Activated T-cell treated with anti-CD3 and anti-CD28 coated beads, Interleukin-2, amount 50 U/mL, for 24 hours (primary cell): ENCODE measurements at places on chromosomes 16 and 17.
A peak's percentile ranks its signal among the peaks of the same experiment; 100 is the strongest.

DNA sequence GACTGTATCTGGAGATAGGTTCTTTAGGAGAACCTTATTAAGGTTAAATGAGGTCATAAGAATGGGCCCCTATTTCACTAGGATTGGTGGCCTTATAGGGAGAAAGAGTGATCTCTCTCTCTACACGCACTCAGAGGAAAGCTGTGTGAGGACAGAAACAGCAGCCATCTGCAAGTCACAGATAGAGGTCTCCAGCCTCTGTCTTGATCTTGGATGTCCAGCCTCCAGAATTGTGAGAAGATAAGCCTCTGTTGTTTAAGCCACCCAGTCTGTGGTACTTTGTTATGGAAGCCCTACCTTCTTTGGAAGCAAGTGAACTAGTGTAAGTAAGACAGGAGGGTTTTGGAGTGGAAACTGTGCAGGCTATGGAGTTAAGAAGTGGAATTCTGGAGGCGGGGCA, 93.2 kb downstream of the ELAC2 start:
- H3K36me3 ChIP-seq = no peaks in the 10 kb centered on the region
- DNase-seq = no peak
- no peaks in the 10 kb centered on the region for H3K4me1 ChIP-seq
- no peak overlapping the region for H3K27ac ChIP-seq
- H3K4me3 ChIP-seq = no peak overlapping the region

- H3K36me3 ChIP-seq = no peaks in the 10 kb centered on the region
- peaks cover 93% of the 10 kb centered on the region for H3K4me1 ChIP-seq
- peak overlapping the region; percentile 88 for H3K27ac ChIP-seq
- peak overlapping the region; percentile 14 for H3K4me3 ChIP-seq
- DNase-seq = no peak
Measured at GRCh38 chr17:48441231-48441711, 11.3 kb upstream of the SKAP1 start.

GRCh38 chr16:82945420-82946101, 318.8 kb downstream of the CDH13 start:
- H3K27ac ChIP-seq = no peak overlapping the region
- DNase-seq = no peak
- no peak overlapping the region for H3K4me3 ChIP-seq
- H3K4me1 ChIP-seq = peaks cover 6% of the 10 kb centered on the region
- H3K27me3 ChIP-seq = no peaks in the 10 kb centered on the region

GRCh38 chr17:3639981-3640596, 3.5 kb downstream of the CTNS start:
- H3K4me1 ChIP-seq = peaks cover 58% of the 10 kb centered on the region
- H3K27ac ChIP-seq = peak overlapping the region; percentile 93
- DNase-seq = no peak
- H3K36me3 ChIP-seq = peaks cover 63% of the 10 kb centered on the region

GRCh38 chr16:68401871-68402747, 46.2 kb downstream of the SMPD3 start:
- no peaks in the 10 kb centered on the region for H3K36me3 ChIP-seq
- H3K4me3 ChIP-seq = no peak overlapping the region
- H3K4me1 ChIP-seq = peaks cover 22% of the 10 kb centered on the region
- no peak for DNase-seq

DNA sequence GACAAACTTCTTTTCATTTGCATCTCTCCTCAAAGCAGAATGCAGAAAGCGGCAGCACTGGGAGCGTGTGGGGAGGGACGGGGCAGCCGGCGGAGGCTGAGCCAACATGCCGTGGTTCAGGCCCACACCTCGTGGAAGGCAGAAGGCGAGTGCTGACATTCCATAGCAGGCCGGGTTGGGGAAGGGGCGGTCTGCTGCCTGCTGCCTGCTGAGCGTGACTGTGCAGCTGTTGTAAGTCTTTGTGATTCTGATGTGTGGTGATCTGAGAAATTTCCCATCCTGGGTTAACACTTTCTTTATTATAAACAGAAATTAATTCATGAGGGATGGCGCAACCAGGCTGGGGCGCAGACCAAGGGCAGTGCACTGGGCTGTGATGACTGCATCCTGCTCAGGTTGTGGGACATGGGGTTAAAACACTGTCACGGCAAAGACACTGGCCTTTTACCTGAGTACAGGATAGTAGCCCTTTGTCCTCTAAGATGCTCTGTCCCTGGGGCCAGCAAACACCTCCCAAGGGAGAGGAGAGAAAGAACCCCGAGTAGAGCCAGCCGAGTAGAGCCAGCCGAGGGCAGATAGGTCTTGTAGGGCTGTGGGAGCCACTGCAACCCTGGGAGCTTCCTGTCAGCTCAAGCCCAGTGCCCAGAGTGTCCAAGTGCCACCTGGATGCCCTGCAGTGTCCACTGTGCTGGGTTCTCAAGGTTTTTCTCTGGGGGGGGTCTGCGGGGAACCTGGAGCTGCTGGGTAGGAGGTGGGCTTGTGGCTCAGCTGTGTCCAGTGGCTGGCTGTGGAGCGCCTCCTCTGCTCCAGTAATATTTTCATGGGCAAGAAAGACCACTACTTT, 8.8 kb upstream of the DNASE1 start:
- peak; percentile 24 for DNase-seq
- H3K4me3 ChIP-seq = no peak overlapping the region
- H3K27ac ChIP-seq = no peak overlapping the region
- no peaks in the 10 kb centered on the region for H3K4me1 ChIP-seq

DNA sequence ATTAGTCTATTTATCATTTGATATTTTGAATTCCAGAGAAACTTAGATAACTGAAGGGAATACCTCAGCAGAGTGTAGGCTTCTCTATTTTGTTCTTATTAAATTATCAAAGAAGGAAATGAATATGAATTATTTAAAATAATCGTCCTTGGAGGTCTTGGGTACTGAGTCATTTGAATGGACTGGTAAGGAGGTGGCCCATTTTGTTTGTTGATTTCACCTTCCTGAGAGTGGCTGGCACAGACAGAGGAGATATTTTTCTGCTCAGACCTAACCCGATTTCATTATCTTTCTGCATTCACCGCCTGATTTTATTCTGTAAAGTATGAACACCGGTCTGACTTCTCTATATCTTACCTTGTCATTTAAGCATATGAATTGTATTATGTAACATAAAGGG, 88.0 kb downstream of the USP22 start:
- peaks cover 21% of the 10 kb centered on the region for H3K27me3 ChIP-seq
- DNase-seq = no peak
- no peak overlapping the region for H3K27ac ChIP-seq
- no peaks in the 10 kb centered on the region for H3K36me3 ChIP-seq
- no peaks in the 10 kb centered on the region for H3K4me1 ChIP-seq

DNA sequence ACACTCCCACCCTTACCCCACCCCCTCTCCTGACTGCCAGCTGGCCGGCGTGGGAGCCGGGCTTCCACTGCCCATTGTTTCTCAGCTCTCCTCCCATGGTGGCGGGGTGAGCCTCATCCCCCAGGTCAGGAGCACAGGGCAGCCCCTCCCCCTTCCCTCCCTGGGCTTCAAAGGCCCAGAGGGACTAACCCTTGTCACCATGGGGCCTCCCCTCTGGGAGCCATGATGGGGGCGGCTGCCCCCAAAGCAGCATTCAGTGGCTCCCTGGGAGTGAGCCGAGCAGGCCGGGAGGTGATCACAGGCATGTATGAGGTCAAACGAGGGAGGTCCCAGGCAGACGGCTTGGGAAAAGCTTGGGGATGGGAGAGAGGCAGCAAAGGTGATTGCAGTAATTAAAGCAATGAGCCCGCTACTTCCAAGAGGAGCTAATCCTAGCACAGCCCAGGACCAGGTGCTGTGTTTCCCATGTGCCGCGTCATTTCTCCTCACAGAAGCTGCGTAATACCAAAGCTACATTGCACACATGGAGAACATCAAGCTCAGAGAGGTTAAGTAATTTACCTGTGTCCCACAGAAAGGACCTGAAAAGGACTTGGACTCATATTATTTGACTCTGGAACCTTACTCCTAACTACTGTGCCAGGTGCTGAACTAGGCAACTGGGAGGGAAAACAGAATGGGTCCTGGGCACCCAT, 24.5 kb downstream of the CDK5RAP3 start:
- peaks cover 3% of the 10 kb centered on the region for H3K27me3 ChIP-seq
- H3K36me3 ChIP-seq = no peaks in the 10 kb centered on the region
- H3K4me3 ChIP-seq = no peak overlapping the region
- peaks cover 5% of the 10 kb centered on the region for H3K4me1 ChIP-seq
- DNase-seq = no peak

- H3K36me3 ChIP-seq = peaks cover 91% of the 10 kb centered on the region
- no peak for DNase-seq
- no peak overlapping the region for H3K4me3 ChIP-seq
Measured at GRCh38 chr17:36525113-36525512, 9.6 kb downstream of the MYO19 start.

- peaks cover 16% of the 10 kb centered on the region for H3K4me1 ChIP-seq
- no peak overlapping the region for H3K4me3 ChIP-seq
- H3K36me3 ChIP-seq = no peaks in the 10 kb centered on the region
Measured at GRCh38 chr17:63001689-63002394, 35.8 kb downstream of the TANC2 start.

DNA sequence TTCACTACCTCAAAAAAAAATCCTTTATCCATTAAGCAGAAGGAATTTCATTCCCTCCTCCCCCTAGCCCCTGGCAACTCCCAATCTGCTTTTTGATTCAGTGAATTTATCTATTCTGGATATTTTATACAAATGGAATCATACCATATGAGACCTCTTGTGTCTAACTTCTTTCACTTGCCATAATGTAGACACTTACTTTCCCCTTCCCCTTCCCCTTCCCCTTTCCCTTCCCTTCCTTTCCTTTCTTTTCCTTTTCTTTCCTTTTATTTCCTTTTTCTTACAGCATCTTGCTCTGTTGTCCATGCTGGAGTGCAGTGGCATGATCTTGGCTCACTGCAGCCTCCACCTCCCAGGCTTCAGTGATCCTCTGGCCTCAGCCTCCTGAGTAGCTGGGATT, 50.5 kb downstream of the PSMD12 start:
- H3K27me3 ChIP-seq = peaks cover 2% of the 10 kb centered on the region
- no peak overlapping the region for H3K4me3 ChIP-seq
- no peaks in the 10 kb centered on the region for H3K36me3 ChIP-seq
- no peaks in the 10 kb centered on the region for H3K4me1 ChIP-seq
- no peak overlapping the region for H3K27ac ChIP-seq
- no peak for DNase-seq

GRCh38 chr17:65231086-65231485, 93.9 kb downstream of the RGS9 start:
- no peak for DNase-seq
- H3K4me3 ChIP-seq = no peak overlapping the region
- peaks cover 11% of the 10 kb centered on the region for H3K27me3 ChIP-seq
- peaks cover 42% of the 10 kb centered on the region for H3K4me1 ChIP-seq
- no peaks in the 10 kb centered on the region for H3K36me3 ChIP-seq

DNA sequence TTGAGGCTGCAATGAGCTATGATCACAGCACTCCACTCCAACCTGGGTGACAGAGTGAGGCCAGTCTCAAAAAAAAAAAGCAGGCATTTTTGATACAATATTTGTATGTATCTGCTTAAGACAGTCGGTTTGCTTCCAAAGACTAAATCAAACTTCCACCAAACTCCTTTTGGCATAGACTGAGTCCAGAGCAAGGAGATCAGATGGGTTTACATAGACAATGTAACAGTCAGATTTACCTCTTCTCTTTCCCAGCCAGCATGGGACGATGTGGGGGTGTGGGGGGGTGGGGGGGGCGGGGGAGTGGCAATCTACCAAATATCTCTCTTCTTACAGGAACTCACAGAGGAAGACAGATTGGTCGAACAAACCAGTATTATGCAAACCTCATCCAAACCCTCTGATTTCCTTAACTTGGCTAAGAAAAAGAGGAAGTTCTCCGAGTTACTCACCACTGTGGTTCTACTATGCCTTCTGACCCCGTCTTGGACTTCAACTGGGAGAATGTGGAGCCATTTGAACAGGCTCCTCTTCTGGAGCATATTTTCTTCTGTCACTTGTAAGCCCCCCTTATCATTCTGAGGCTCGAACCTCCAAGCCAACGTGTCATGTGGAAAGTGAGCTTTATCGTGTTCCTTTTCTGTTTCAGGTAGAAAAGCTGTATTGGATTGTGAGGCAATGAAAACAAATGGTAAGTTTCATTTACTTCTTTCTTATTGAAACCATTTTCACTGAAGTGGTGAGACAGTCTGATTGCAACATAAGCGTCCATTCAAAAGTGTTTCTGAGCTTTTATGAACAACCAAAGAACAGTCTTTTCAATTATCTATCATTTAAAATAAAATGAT, at the start of gene MILR1:
TSS of gene MILR1 (plus strand) at position 451 of the 848 bp plus-strand sequence. CDS start at position 505, 54 bp downstream.
- no peak within 1 kb of the TSS for H3K4me3 ChIP-seq
- H3K27ac ChIP-seq = no peak within 1 kb of the TSS
- no peaks in the 10 kb centered on the region for H3K36me3 ChIP-seq
- H3K4me1 ChIP-seq = peaks cover 8% of the 10 kb centered on the region
- no peak for DNase-seq

GRCh38 chr17:9361188-9361955, 214.2 kb downstream of the STX8 start:
- no peaks in the 10 kb centered on the region for H3K36me3 ChIP-seq
- peaks cover 20% of the 10 kb centered on the region for H3K4me1 ChIP-seq
- no peaks in the 10 kb centered on the region for H3K27me3 ChIP-seq
- no peak overlapping the region for H3K4me3 ChIP-seq
- DNase-seq = no peak
- no peak overlapping the region for H3K27ac ChIP-seq

DNA sequence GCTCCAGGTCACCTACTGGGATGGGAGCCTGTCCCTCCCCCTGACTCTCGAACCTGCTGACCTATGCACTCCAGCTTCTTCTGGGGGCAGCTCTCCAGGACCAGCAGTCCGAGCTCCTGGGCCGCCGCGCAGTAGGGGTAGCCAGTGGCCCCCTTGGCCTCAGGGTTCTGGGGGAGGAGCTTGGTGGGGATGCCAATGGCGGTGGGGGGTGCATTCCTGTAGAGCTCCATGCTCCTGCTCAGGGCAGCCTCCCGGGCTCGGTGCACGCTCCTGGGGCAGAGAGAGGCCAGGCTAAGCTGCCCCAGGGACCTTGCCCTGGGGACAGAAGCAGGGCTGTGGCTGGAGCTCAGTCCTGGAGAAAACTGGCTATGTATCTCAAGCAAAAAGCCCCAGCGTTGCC, 7.7 kb upstream of the SPATA2L start:
- peaks cover 16% of the 10 kb centered on the region for H3K36me3 ChIP-seq
- H3K27me3 ChIP-seq = no peaks in the 10 kb centered on the region
- H3K4me1 ChIP-seq = peaks cover 9% of the 10 kb centered on the region
- no peak overlapping the region for H3K27ac ChIP-seq
- DNase-seq = no peak

DNA sequence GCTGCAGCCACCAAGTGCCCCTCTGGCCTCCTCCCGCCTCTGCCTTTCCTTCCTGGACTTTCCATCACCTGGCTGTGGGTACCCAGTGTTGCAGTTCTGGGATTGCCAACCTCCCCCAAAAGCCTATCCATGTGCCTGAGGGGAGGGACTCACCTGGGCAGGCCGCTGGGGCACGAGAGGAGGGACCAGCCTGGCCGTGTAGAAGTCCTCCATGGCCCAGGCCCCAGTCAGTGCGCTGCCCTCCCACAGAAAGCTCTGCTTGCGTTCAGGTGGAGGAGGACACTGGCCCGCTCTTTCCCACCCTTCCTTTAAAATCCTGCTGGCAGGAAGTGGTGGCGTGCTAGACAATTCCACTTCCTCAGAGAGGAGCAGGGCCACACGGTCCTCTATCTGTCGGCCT, 14.2 kb downstream of the SLX4 start:
- H3K4me1 ChIP-seq = no peaks in the 10 kb centered on the region
- H3K27ac ChIP-seq = no peak overlapping the region
- H3K4me3 ChIP-seq = no peak overlapping the region
- no peaks in the 10 kb centered on the region for H3K27me3 ChIP-seq
